ENCODE measurements at places on chromosomes 1 and 21. TPM values are rescaled to one million over a fixed set of nuclear protein-coding genes. Genes with fewer than 3 reads are reported as not detected.
A peak's percentile ranks its signal among the peaks of the same experiment; 100 is the strongest.

DNA sequence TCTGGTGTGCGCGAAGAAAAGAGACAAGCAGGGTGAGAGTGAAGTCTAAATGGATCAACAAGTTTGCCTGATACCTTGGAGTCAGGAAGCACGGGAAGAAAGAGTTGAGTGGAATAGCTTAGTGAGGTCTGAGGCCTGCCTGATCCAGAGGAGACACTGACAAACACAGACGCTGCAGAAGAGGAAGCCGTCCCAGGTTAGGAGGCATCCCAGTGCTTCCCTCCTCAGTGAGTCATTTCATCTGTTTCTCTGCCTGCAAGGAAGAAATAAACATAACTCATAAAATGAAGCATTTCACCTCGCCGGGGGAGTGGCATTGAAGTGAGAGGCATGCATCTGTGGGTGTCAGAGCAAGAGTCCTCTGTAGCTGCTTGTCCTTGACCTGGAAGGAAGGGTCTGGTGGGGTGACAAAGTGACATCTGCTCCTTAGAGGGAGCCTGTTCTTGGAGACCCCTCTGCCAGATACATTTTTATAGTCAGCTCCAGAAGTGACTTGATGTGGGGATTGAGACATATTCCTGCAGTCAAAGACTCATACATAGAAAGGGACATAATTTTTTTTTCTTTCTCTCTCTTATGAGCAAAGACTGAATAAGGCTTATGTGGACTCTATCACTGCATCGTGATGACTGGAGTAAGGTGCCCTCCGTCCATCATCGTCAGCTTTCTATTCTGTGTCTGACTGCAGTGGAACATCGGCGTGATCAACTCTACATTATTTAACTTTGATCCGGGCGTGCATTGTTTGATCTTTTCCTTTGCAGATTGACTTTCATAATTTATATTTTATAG lies 256.7 kb downstream of the KIF26B start:
- H3K27ac ChIP-seq = no peak overlapping the region
- H3K4me1 ChIP-seq = no peaks in the 10 kb centered on the region
- DNase-seq = no peak

- H3K27ac ChIP-seq = no peak overlapping the region
- H3K4me1 ChIP-seq = peaks cover 5% of the 10 kb centered on the region
- H3K4me3 ChIP-seq = no peak overlapping the region
- H3K36me3 ChIP-seq = no peaks in the 10 kb centered on the region
Measured at GRCh38 chr1:172112576-172112975, 271.3 kb downstream of the DNM3 start.

GRCh38 chr21:34801519-34802132 lies 132.8 kb downstream of the CLIC6 start:
- peaks cover 50% of the 10 kb centered on the region for H3K36me3 ChIP-seq

- no peak overlapping the region for H3K4me3 ChIP-seq
- no peak for DNase-seq
- peaks cover 53% of the 10 kb centered on the region for H3K36me3 ChIP-seq
- H3K4me1 ChIP-seq = peaks cover 7% of the 10 kb centered on the region
- H3K27me3 ChIP-seq = no peaks in the 10 kb centered on the region
- H3K27ac ChIP-seq = no peak overlapping the region
Measured at GRCh38 chr1:198848649-198849048, 209.8 kb downstream of the PTPRC start.

DNA sequence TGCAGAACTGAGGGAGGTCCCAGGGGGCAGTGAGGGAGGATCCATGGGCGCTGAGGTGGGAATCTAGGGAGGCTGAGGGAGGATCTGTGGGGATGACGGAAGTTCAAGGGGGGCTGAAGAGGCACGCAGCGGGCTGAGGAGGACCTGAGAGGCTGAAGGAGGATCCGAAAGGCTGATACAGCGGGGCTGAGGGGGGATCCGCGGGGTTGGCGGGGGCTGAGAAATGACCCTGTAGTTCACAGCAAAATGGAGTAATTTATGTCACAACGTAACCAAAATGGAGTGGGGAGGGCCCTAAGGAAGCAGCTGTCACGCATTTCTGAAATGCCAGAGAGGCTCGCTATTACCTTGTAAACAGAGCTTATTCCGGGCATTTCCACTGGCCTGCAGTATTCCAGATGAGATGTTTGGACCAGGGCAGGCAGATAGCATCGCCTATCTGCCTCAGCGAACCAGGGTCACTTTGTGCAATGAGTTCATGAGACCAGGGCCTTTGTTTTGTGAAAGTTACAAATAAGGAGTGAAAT lies 926 bp upstream of the MRPL55 start:
- DNase-seq = no peak
- peak overlapping the region; percentile 87 for H3K4me3 ChIP-seq
- H3K4me1 ChIP-seq = peaks cover 24% of the 10 kb centered on the region

DNA sequence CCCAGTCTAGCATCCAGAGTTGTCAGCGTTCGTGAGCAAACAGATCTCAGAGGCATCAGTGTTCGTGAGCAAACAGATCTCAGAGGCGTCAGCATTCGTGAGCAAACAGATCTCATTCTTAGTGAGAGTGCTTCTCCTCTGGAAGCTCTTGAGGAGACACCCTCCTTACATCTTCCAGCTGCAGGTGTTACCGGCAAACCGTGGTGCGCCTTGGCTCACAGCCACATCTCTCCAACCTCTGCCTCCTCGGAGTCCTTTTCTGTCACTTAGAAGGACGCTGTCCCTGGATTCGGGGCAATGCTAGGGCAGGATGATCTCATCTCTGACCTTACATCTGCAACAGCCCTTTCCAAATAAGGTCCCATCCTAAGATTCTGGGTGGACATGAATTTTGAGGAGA lies 14.6 kb upstream of the UMODL1 start:
- no peak for DNase-seq
- no peak overlapping the region for H3K4me3 ChIP-seq
- H3K27ac ChIP-seq = no peak overlapping the region
- H3K4me1 ChIP-seq = peaks cover 8% of the 10 kb centered on the region
- no peaks in the 10 kb centered on the region for H3K36me3 ChIP-seq

- no peak for DNase-seq
- H3K27ac ChIP-seq = no peak overlapping the region
- H3K4me1 ChIP-seq = no peaks in the 10 kb centered on the region
Measured at GRCh38 chr1:180620581-180620980, 11.2 kb upstream of the XPR1 start.

GRCh38 chr1:30933874-30934252 lies 25.3 kb upstream of the SDC3 start:
- no peak overlapping the region for H3K4me3 ChIP-seq
- H3K27me3 ChIP-seq = no peaks in the 10 kb centered on the region
- H3K36me3 ChIP-seq = peaks cover 36% of the 10 kb centered on the region

GRCh38 chr1:31249854-31250253 lies 10.2 kb upstream of the NKAIN1 start:
- no peak overlapping the region for H3K27ac ChIP-seq
- DNase-seq = no peak
- peaks cover 5% of the 10 kb centered on the region for H3K27me3 ChIP-seq

GRCh38 chr1:158969166-158969565 lies 37.8 kb downstream of the PYHIN1 start:
- peaks cover 3% of the 10 kb centered on the region for H3K27me3 ChIP-seq
- H3K4me1 ChIP-seq = peaks cover 13% of the 10 kb centered on the region
- peak overlapping the region; percentile 56 for H3K27ac ChIP-seq

DNA sequence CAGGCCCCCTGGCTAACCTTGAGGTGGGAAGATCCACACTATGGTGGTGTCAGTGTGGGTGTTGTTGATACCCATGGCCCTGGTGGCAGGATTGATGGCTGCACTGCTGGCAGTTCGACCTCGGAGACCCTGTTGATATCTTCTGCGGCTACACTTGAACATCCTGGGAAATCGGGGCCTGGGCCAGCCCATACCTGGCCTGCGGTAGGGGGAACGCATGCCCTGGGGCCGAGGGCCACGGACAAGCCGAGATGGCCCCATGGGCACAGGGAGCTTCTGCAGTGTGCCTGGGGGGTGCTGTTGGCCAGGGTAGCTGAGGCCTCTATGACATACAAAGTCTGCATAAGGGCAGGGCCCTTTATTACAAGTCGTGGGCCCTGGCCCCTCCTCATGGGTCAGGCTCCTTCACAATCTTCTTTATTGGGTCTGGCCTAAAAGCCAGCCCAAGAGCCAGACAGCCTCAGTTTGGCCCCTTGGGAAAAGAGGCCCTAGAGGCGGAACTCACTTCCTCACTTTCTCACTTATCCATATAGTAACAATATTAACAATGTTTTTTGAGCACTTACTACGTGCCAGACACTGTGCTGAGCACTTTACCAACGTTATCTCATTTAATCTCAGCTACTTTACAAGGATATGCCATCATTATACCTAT lies at the start of gene P3R3URF:
Gene P3R3URF (minus strand): TSS at position 278 of the 655 bp plus-strand sequence. CDS start 17 bp downstream, at position 261.
- H3K27ac ChIP-seq = no peak within 1 kb of the TSS
- no peak within 1 kb of the TSS for H3K4me3 ChIP-seq
- no peaks in the 10 kb centered on the region for H3K36me3 ChIP-seq
- no peaks in the 10 kb centered on the region for H3K4me1 ChIP-seq

DNA sequence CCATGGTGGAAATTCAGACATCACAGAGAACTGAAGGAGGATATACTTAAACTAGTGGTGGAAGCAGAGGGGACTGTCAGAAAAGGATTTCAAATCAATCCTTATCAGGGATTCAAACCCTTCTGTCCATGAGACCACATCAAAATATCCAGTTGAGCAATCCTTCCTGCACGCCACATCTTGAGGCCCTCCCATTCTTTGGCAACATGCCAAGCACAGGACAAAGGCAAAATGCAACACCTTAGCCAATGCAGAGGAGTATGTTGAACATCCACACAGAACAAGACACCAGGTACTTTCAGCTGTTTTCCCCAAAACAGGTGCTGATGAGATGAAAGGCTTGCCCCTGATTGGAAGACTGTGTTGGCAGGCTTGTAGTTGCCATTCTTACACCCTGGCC lies 81.8 kb upstream of the PLXNA2 start:
- no peak for DNase-seq
- no peaks in the 10 kb centered on the region for H3K4me1 ChIP-seq
- H3K27me3 ChIP-seq = peaks cover 5% of the 10 kb centered on the region
- H3K4me3 ChIP-seq = no peak overlapping the region

DNA sequence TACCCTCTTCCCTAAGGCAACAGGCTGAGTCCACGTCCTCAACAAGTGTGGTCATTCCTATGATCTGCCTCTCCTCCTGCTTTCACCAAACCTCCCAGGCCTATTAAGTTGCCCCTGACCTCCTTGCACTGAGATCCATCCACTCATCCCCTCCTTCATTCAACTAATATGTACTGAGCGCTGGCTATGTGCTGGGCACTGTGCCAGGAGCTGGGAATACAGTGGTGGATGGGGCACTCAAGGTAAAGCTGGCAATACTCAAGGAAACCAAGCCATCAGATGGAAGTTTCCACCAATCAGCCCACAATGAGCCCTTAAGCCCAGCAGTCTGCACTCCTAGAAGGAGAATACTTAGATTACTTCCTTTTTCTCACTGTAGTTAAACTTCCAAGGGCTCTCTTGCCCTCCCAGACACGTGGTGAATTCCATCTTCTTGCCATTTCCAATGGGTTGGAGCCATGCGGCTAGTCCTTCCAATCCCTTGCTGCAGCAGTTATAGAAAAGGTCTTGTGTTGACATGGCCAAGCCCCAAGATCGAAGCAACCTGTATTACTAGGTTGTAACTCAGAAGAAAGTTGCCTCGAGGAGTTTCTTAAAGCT lies 279.9 kb upstream of the RUNX1 start:
- peaks cover 20% of the 10 kb centered on the region for H3K4me1 ChIP-seq
- H3K27me3 ChIP-seq = no peaks in the 10 kb centered on the region
- no peak overlapping the region for H3K27ac ChIP-seq
- no peak overlapping the region for H3K4me3 ChIP-seq
- no peak for DNase-seq

- no peaks in the 10 kb centered on the region for H3K4me1 ChIP-seq
- H3K4me3 ChIP-seq = no peak overlapping the region
- DNase-seq = peak; percentile 5
- H3K27me3 ChIP-seq = peaks cover 5% of the 10 kb centered on the region
- H3K27ac ChIP-seq = no peak overlapping the region
Measured at GRCh38 chr1:5448486-5448885, 543.7 kb downstream of the NPHP4 start.

GRCh38 chr1:113983391-113983790 lies 4.1 kb downstream of the OLFML3 start:
- H3K36me3 ChIP-seq = peaks cover under 1% of the 10 kb centered on the region
- H3K27ac ChIP-seq = no peak overlapping the region
- DNase-seq = no peak
- H3K27me3 ChIP-seq = no peaks in the 10 kb centered on the region
- H3K4me1 ChIP-seq = peaks cover 8% of the 10 kb centered on the region

- H3K4me3 ChIP-seq = no peak overlapping the region
- peaks cover 19% of the 10 kb centered on the region for H3K27me3 ChIP-seq
- H3K27ac ChIP-seq = no peak overlapping the region
- H3K4me1 ChIP-seq = no peaks in the 10 kb centered on the region
- H3K36me3 ChIP-seq = no peaks in the 10 kb centered on the region
Measured at GRCh38 chr21:46011267-46011967, 29.8 kb downstream of the COL6A1 start.

DNA sequence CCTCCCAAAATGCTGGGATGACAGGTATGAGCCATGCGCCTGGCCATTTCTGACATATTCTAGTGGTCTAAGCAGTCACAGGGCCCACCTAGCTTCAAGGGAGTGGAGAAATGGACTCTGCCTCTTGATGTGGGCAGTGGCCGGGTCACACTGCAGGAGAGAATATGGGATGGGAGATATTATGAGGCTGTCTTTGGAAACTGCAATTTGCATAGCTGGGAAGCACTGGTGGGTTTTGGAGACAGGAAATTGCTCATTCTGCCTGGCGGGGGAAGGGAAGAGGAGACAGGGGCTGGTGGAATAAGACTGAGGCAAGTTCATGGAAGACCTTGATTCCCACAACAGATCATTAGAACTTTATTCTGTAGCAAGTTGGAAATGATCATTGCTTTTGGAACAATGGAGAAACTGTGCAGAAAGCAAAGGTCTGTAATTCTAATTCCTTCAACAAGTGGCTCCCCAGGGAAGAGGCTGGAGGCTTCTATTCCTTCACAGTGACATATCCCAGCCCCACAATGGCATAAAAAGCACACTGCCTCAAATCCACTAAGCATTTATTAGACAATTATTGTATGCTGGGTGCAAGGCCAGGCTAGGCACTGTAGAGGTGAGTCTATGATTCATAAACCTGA lies 10.5 kb downstream of the NCMAP start:
- H3K36me3 ChIP-seq = no peaks in the 10 kb centered on the region
- H3K4me3 ChIP-seq = no peak overlapping the region
- no peak overlapping the region for H3K27ac ChIP-seq
- DNase-seq = no peak
- H3K4me1 ChIP-seq = no peaks in the 10 kb centered on the region

Gene G0S2
- 509 TPM for total RNA-seq

Gene TACSTD2
- not detected for total RNA-seq

Gene KIF21B
- total RNA-seq = 52.0 TPM

Gene SAMD11
- total RNA-seq = not detected

Gene KLHDC9
- not detected for total RNA-seq

Gene OR2G6
- not detected for total RNA-seq

Gene HPCA
- 0.20 TPM for total RNA-seq

Gene KLHL21
- 28.1 TPM for total RNA-seq

Gene DCST1
- not detected for total RNA-seq

Gene LCE3E
- total RNA-seq = not detected

Gene DESI2
- 31.1 TPM for total RNA-seq

Gene APOBEC4
- not detected for total RNA-seq

Gene CNKSR1
- 4.7 TPM for total RNA-seq

Gene TMEM82
- total RNA-seq = not detected

Gene TRIM67
- not detected for total RNA-seq

Gene CYB561D1
- 12.6 TPM for total RNA-seq

Measured in activated T-helper 1 cell treated with anti-CD3 and anti-CD28 coated beads, Interleukin-12 subunit alpha, Interleukin-12 subunit beta, Interleukin-2, Interleukin-4 antibody, amounts not matched to agents 30 ng/mL and 10 ng/mL and 1 ng/mL, durations not matched to agents 14 hours and 24 hours and 36 hours (primary cell).